ENCODE measurements at places on chromosomes 3 and 15.

DNA sequence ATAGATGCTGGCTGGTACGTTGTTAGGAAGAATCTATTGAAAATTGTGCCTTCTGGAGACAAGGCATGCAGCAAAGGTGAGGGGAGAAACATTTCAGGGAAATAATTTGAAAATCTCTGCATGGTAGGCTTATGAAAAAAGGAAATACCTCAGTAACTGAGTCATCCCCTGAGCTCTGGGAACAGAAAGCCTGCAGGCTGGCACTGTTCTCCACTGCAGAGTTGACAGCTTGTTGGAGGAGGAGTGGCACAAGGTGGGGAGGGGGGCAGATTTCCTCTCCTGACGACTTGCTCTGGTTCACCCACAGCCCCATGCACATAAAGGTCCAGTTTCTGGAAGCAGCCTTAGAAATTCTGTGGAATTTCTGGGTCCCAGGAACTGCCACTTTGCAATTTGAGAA, 179.4 kb downstream of the ABHD5 start:
- DNase-seq: no peak

DNA sequence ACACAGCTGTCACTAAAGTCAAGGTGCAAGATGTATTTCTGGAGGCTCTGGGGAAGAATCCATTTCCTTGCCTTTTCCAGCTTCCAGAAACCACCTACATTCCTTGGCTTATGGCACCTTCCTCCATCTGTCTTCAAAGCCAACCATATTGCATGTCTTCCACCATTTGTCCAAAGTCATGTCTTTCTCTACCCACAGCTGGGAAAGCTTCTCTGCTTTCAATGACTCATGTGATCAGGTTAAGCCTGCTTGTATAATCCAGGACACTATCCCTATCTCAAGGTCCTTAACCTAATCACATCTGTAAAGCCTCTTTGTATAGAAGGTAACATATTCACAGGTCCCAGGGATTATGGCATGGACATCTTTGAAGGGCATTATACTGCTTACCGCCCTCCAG, 14.2 kb downstream of the ARHGAP31 start:
- no peak for DNase-seq

DNA sequence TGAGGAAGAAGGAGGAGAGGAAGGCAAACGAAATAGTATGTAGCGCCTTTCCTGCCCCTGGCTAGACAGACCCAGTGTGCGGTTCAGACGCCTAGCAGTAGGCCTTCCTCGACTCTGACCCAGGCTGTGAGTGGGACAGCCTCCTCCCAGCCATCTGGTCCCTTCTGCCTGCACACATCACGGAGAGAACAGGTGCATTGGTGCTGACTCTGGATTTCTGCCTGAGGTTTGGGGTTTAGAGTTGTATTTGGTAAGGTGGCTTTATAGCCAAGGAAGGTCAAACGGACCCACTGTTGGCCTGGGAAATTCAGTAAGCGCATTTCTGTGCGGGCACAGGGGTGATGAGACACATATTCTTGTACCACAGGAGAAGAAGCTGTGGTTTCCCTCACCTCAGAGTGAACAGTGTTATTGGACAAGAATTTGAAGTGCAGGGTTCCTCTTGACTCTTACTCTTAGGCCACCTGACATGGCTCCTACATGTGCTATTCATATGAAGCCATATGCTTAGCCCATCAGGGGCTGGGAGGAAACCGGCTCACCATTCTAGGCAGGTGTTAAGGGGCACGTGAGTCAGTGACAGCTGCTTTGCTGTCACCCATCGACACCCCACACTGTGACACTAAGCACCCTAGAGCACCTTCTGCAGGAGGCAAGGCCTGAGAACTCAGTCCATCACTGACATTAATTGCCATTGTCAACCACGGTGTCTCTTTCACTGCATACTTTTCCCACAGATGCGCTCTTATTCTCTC, 143.3 kb downstream of the CHDH start:
- no peak for DNase-seq

DNA sequence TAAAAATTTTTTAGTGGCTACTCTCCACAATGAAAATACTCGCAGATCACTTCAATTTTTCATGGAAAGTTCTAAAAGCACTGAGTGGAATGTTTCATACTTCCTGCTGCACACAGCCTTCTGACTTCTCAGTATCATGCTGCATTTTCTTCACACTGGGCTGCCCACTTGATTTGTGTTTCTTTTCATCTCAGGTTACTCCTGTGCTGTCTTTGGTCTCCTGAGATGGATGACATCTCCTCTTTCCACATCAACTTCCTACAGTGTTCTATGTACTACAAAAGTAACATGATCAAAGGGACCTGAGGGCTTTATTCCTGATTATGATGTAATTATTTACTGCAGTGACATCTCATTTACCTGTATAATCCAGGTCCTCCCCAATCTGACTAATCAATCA, 927.7 kb downstream of the ROBO2 start:
- no peak for DNase-seq

DNA sequence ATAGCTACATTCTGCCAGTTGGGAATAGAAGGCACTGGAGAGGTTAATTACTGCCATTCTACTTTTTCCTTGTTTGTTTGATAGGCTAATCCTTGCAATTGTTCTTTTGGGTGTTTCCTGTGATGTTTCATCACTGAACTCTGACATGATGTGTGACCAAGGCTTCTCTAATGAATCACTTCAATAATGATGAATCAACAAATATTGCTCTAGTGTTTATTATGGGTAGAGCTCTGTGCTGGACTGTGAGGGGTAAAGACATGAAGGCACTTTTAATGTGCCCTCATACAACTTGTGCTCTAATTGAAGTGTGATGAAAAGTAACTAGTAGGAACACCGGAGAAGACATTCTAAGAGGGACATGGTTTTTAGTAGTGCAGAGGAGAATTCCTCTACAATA, 233.6 kb downstream of the WDR72 start:
- DNase-seq: no peak

GRCh38 chr3:150450916-150451315, 42.8 kb downstream of the TSC22D2 start:
- no peak for DNase-seq

DNA sequence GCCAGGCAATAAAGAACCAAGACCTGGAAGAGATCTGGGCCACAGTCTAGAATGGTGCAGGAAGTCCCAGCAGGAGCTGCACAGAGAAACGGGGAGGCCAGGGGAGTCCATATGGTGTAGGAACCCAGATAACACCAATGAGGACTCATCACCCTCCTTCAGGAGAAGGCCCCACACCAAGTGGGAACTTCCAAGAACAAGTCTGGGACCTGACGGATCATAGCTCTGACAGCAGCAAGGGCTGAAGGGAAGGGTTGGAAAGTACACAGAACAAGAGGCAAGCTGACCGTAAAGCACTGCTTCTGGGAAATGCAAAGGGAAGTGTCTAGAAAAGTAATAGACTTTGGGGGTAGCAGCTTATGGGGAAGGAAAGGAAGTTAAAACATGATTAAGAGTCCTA, 34.5 kb downstream of the ANO10 start:
- DNase-seq: no peak

DNA sequence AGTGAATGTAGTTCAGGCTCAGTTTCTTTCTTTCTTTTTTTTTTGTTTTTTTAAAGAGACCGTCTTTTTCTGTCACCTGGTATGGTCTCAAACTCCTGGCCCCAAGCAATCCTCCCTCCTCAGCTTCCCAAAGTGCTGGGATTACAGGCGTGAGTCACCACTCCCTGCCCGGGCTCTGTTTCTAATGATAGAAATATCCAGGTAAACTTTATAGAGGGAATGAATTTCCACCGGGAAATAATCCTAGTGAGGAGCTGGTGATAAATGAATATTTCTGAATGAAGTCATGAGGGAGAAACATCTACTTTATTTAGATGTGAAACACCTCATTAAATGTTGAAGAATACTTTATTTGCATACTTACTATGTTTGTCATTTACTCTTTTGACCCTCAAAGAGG, 7.2 kb downstream of the RNF13 start:
- DNase-seq: no peak

GRCh38 chr3:16945330-16945729, 60.6 kb downstream of the PLCL2 start:
- no peak for DNase-seq

- DNase-seq: no peak
Observed at GRCh38 chr3:145429546-145429945, 731.4 kb downstream of the PLOD2 start.

GRCh38 chr3:151896246-151897012, 23.0 kb downstream of the SUCNR1 start:
- DNase-seq: no peak

DNA sequence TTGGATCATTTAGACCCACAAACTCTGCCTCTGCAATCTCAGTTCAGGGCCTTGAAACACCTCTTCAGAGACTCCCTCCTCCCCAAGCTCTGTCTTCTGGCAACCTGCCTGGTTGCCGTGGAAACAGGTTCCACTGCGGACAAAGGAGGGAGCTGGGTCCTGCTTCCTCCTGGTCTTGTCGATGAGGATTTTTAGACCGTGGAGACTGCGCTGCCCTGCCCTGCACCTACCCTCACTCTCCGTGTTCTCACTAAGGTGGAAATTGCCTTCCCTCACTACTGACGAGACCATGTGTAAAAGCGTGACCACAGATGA, at the start of gene RTP1:
TSS of gene RTP1 (plus strand) at position 152 of the 315 bp plus-strand sequence. CDS start at position 182, 30 bp downstream.
- no peak for DNase-seq

GRCh38 chr3:152656972-152657355, 178.0 kb upstream of the P2RY1 start:
- no peak for DNase-seq

GRCh38 chr3:43017593-43018195, 38.6 kb downstream of the GASK1A start:
- no peak for DNase-seq

DNA sequence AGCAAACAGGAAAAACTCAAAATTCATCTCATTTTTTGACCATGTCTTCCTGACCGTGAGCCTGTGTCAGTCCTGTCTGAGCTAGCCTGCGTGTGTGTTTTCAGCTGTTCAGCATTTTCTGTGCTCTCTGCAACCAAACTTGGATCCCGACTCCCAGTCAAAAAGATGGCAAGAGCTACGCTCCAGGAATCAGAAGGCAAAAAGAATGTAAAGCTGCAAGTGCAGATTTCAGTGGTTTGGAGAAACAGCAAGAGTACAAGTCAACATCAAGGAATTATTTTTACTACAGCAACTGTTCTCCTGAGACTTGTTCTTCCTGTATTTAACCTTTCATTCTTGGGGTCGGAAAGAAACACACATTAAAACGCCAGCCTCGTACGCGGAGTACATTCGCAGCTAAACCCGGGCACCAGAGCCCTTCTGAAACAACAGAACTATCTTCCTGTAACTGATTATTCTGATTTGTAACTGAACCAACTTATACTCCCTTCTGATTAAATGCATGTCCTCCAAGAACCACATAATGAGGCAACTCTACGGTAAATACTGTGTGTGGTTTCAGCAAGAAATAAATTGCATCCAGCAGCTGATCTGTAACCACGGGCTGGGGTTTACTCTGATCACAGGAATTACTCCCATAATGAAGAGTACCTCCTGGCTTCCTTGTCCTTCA, 107.4 kb downstream of the LRIG1 start:
- DNase-seq: no peak

- DNase-seq: no peak
Observed at GRCh38 chr3:184539801-184540435, 21.7 kb upstream of the EPHB3 start.
